ENCODE measurements at places on chromosomes 1 and 21. TPM values are rescaled to one million over a fixed set of nuclear protein-coding genes. Genes with fewer than 3 reads are reported as not detected.

MTHFR gene
- total RNA-seq = 31.9 TPM

SHCBP1L gene
- 0.35 TPM for total RNA-seq

KRTAP21-3 gene
- not detected for total RNA-seq

PRR9 gene
- total RNA-seq = not detected

SMPDL3B gene
- total RNA-seq = 0.09 TPM

MROH9 gene
- total RNA-seq = 0.09 TPM

GRCh38 chr1:169044971-169045370, 61.5 kb upstream of the ATP1B1 start:
- H3K36me3 ChIP-seq = no peaks in the 10 kb centered on the region
- no peak overlapping the region for H3K27ac ChIP-seq
- no peak for DNase-seq
- peaks cover 2% of the 10 kb centered on the region for H3K4me1 ChIP-seq
- H3K27me3 ChIP-seq = no peaks in the 10 kb centered on the region

- H3K27me3 ChIP-seq = peaks cover 11% of the 10 kb centered on the region
- peaks cover 25% of the 10 kb centered on the region for H3K4me1 ChIP-seq
- peaks cover 2% of the 10 kb centered on the region for H3K36me3 ChIP-seq
Observed at GRCh38 chr1:248837045-248837780, 811 bp upstream of the ZNF672 start.

- H3K4me1 ChIP-seq = peaks cover 20% of the 10 kb centered on the region
- no peak overlapping the region for H3K4me3 ChIP-seq
- peak overlapping the region; percentile 67 for H3K27ac ChIP-seq
- DNase-seq = peak; percentile 71
- no peaks in the 10 kb centered on the region for H3K27me3 ChIP-seq
Observed at GRCh38 chr1:109615879-109616278, 3.5 kb downstream of the GNAT2 start.

- no peaks in the 10 kb centered on the region for H3K36me3 ChIP-seq
- DNase-seq = no peak
- H3K27me3 ChIP-seq = no peaks in the 10 kb centered on the region
- no peak overlapping the region for H3K27ac ChIP-seq
Observed at GRCh38 chr1:47013293-47013692, 10.2 kb upstream of the CYP4X1 start.

GRCh38 chr1:61635557-61635956, 89.4 kb downstream of the TM2D1 start:
- H3K4me3 ChIP-seq = no peak overlapping the region
- no peaks in the 10 kb centered on the region for H3K36me3 ChIP-seq
- H3K4me1 ChIP-seq = peaks cover 14% of the 10 kb centered on the region
- no peaks in the 10 kb centered on the region for H3K27me3 ChIP-seq
- no peak overlapping the region for H3K27ac ChIP-seq

DNA sequence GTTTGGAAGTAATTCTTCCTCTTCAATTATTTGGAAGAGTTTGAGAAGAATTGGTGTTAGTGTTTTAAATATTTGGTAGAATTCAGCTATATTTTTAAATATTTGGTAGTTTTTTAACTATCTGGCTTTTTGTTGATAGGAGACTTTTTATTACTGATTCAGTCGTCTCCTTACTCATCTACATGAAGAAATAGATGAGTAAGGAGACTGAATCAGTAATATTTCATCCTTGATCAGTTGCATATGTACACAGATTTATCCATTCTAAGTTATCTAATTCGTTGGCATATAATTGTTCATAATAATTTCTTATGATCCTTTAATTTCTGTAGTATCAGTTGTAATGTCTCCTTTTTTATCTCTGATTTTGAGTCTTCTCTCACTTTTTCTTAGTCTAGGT, 224.1 kb downstream of the GPR52 start:
- H3K36me3 ChIP-seq = no peaks in the 10 kb centered on the region
- no peaks in the 10 kb centered on the region for H3K27me3 ChIP-seq
- H3K27ac ChIP-seq = no peak overlapping the region
- no peak overlapping the region for H3K4me3 ChIP-seq
- no peaks in the 10 kb centered on the region for H3K4me1 ChIP-seq
- no peak for DNase-seq
